ENCODE measurements at places on chromosomes 2 and 18.

DNA sequence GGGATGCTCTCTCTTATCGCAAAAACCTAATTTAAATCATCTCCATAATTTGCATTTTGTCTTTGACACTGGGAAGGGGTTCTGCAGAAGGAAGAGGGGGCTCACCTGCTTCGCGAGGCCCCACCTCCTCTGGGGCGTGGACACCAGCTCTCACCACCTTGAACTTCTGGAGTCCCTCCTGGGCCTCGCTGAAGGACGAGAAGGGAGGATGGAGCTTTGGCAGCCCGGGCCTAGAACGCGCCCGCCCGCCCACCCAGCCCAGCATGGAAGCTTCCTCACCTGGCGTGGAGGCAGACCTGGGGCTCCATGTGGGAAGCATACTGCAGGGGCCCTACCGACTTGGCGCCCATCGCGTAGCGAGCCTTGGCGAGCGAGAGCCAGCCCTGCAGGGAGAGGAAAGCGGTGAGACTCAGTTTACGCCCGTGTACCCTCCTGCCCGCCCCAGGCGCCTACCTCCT is 1.1 kb upstream of the IMP4 start:
- DNase-seq, result peak; percentile 38

DNA sequence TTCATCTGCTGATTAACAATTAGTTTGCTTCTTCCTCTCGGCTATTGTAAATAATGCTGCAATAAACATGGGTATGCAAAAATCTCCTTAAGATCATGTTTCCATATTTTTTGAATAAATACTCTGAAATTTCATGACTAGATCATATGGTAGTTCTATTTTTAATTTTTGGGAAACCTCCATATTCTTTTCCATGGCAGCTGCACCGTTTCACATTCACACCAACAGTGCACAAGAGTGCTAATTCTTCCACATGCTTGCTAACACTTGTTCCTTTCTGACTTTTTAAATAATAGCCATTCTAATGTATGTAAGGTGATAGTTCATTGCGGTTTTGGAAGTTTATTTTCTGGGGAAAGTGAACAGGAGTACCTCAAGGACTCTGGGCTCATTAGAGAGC is 52.6 kb upstream of the TACR1 start:
- DNase-seq, result no peak

DNA sequence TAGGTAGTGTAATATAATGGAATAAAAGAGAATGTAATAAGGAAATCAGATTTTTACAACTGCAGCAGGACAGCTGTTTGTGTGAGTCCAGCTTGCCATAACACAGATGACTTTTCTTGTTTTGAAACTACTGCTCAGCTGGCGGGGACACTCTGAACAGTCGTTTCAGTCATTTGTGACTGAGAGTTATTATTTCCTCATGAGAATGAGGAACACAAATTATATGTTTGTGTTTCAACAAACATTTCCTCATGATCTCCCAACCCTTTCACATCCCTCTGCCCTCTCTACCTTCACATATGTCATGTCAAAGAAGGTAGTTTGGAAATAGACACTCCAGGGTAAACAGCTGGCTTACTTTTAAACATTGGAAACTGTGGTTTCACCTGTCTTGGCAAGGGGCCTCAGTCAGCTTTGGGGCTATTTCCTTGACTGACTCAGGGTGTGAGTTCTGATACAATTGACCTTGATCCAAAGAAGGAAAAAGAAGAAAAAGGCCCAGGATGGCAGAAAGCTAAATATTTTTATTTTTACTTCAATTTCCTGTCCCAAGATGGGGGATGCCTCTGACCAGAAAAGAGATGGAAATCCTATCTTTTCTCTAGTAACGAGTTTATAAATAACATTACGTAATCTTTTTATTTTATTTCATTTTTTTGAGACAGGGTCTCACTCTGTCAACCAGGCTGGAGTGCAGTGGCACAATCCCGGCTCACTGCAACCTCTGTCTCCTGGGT is 593 bp downstream of the SP140L start:
- DNase-seq, result no peak

GRCh38 chr2:96489663-96490062 is 15.5 kb downstream of the NEURL3 start:
- no peak for DNase-seq

All from caudate nucleus (tissue), 63 donors.